ENCODE measurements at places on chromosomes 2 and 18. TPM values are rescaled to one million over a fixed set of nuclear protein-coding genes. Genes with fewer than 3 reads are reported as not detected.

RGPD3 gene
- 0.12 TPM for polyA plus RNA-seq

SP100 gene
- 209 TPM for polyA plus RNA-seq

ARHGAP28 gene
- polyA plus RNA-seq, result not detected

AMER3 gene
- polyA plus RNA-seq, result not detected

RUFY4 gene
- polyA plus RNA-seq, result not detected

PPIG gene
- 87.2 TPM for polyA plus RNA-seq

GCKR gene
- polyA plus RNA-seq, result not detected

SAG gene
- not detected for polyA plus RNA-seq

MERTK gene
- polyA plus RNA-seq, result 0.14 TPM

MAP2 gene
- polyA plus RNA-seq, result 0.08 TPM

CACNB4 gene
- polyA plus RNA-seq, result not detected

Data from CD8-positive, alpha-beta memory T cell (primary cell).